ENCODE measurements at places on chromosomes 6 and 20.

DNA sequence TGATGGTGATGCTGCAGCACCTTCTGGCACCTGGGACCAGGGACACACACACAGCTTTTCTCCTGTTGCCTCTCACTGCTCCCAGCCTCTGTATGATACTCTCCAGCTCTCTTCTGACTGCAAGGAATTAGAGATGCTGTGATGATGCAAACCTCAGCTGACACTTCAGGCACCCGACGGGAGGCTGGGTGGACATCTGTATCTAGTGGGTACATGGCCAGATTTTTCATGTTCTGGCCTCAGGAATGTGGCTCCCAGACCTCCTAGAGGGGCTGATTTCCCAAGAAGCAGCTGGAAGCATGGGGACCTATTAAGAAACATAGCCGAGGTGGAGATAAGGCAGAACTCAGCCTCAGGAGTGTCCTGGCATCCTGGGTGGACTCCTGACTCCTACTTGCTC, 6.8 kb upstream of the EPB41L1 start:
- no peak for DNase-seq

- DNase-seq = no peak
Measured at GRCh38 chr6:41997456-41997855, 52.9 kb upstream of the TAF8 start.

- no peak for DNase-seq
Measured at GRCh38 chr20:57712851-57713504, 3.2 kb upstream of the PMEPA1 start.

DNA sequence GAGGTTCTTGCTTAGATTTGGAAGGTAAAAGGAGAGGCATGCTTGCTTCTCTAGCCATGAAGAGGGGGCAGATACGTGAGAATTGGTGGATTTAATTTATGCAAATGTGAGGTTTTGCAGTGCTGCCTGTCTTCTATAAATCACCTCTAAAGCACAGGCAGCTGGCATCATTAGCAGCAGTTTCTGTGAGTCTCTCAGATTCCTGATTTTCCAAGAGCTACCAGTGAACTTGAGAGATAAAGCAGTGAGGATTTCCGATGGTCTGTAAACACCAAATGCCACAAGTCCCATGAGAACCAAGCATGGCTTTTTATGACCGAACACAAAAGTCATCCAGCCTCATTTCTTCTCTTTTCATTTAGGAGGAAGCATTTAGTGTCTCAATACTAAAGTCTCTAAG, 3.2 kb upstream of the SIRPB2 start:
- no peak for DNase-seq

DNA sequence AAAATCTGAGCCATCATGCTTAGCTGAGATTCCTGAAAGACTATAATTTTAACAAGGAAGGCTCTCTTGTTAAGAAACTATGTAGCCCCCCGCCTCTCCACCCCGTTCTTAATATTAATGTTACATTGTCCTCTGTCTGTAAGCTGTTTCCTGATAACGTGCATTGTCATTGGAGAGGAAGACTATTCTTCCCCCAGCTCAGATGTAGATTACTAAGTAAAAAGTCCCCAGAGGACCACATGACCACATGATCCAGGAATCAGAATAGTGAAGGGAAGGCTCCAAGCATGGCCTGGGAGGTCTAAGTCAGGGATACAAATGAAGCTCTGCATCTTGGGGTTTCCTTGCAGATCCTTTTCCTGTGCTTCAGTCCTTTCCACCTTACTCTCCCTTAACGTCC, 106.4 kb downstream of the JARID2 start:
- no peak for DNase-seq

- DNase-seq = no peak
Measured at GRCh38 chr6:169109411-169110220, 144.0 kb downstream of the THBS2 start.

DNA sequence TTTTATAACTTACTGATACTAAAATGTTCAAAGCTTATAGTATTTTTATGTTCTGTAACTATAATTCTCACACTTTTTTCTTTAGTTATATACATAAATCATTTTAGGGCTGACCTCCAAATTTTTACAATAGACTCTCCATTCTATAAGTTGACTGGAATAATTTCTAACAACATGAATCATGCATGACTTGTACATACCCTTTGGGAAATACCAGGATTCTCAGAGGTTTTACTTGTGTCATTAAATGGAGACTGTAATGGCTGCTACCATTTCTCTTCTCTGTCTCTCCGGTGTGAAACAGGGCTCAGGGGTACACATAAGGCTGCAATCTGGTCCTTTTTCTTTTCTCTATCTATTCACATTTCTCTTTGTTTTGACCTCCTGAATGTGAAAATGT, 222.2 kb upstream of the FLRT3 start:
- DNase-seq = no peak

GRCh38 chr20:3894796-3895195, 5.6 kb downstream of the PANK2 start:
- DNase-seq = no peak

GRCh38 chr6:3340358-3340802, 81.6 kb downstream of the PSMG4 start:
- no peak for DNase-seq

DNA sequence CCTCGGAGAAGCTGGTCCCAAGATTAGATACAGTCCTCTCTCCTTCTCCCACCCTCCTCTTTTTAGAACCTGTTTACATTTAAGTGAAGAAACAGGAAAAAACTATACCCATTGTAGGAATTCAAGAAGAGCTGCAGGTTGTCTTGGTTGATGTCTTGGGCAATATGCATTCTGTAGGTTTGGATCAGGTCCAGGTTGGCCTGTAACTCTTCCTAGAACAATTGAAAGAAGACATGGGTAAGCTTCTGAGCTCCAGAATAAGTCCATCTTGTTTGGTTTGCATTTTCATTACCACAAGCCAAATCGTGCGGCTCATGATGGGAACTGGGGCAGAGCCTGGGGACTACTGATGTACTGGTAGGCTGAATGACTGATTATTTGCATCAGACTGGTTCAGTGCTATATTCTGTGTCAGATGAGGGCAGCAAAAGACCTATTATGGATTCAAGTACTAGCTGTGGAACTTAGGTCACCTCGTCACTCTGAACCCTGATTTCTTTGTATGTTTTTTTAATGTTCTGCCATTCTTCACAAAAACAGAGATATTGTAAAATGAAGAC, 20.3 kb upstream of the SLA2 start:
- DNase-seq = no peak

DNA sequence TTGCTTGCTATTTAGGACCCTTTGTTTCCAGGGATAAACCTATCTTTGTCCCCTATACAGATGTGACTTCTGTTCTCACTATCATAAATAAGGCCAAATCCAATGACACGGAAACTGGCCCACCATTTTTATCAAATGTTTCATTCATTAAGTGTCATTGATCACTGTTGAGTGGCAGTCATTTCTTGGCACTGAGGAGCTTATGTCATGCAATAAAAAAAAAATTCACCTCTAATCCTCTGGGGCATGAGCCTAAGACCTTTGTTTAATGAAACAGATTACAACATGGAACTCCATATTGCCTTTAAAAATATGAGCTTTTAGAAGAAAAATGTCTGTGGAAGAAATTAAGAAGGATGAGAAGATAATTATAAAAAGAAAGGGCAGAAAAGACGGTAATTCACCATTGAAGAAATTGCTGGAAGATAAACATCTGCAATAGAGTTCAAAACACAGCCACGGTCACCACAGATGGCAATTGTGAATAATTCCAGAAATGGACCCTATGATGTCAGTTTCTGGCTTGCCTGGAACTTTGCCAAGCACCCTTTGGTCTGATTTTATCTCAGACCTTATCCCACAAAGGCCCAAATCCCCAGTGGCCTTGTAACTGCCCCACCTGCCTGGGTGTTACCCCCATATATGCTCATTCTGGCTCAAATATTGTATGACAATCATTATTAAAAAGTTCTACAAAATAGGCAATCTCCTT, 91.1 kb downstream of the DST start:
- no peak for DNase-seq

DNA sequence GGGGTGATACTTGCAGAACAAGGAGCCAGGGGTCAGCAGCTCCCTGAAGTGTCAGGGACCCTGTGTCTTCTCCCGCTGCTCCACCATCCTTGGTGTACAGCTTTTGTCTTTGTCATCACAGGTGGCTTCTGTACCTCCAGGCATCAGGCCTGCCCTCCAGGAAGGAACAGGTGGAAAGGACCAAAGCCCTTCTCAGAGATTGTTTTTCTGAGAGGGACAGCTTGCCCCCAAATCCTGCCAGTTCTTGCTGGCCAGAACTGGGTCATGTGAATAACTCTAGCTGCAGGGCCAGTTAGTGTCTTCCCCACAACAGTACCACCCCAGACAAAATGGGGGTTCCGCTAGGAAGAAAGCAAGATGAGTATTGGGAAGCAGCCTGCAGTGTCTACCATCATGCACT, 31.4 kb downstream of the SNPH start:
- no peak for DNase-seq

DNA sequence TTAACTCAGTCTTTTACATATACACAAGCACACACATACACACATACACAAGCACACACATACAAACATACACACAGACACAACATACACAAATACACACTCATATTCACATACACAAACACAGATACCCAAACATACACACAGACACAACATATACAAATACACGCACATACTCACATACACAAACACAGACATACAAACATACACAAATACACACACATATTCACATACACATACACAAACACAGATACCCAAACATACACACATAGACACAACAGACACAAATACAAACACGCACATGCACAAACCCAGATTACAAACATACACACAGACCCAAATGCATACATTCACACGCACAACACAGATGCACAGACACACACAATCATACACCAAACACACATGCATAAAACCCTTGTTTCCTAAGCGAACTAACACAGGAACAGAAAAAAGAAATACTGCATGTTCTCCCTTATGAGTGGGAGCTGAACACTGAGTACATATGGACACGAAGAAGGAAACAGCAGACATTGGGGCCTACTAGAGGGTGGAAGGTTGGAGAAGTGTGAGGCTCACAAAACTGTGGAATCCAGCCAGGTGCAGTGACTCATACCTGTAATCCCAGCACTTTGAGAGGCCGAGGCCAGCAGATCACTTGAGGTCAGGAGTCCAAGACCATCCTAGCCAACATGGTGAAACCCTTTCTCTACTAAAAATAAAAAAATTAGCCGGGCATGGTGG, 34.2 kb downstream of the PIM1 start:
- no peak for DNase-seq

DNA sequence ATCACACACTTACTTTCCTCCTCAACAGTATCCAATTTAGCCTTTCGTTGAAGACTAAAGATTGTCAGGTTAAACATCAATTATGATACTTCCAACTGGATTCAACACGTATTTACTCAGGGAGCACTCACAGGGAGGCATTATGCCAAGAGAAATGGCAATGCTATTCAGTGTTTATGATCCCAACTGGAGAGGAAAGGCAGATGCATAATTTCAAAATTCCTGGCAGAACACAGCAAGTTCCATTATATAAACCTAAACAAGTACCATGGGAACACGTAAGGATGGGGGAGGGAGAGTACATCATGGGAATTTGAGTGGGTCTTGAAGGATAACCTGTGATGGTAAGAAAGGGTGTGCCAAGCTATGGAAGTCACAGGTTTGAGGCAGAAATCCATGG, 112.7 kb downstream of the ISM1 start:
- DNase-seq = no peak

GRCh38 chr6:85460921-85461797, 11.3 kb downstream of the NT5E start:
- DNase-seq = no peak

DNA sequence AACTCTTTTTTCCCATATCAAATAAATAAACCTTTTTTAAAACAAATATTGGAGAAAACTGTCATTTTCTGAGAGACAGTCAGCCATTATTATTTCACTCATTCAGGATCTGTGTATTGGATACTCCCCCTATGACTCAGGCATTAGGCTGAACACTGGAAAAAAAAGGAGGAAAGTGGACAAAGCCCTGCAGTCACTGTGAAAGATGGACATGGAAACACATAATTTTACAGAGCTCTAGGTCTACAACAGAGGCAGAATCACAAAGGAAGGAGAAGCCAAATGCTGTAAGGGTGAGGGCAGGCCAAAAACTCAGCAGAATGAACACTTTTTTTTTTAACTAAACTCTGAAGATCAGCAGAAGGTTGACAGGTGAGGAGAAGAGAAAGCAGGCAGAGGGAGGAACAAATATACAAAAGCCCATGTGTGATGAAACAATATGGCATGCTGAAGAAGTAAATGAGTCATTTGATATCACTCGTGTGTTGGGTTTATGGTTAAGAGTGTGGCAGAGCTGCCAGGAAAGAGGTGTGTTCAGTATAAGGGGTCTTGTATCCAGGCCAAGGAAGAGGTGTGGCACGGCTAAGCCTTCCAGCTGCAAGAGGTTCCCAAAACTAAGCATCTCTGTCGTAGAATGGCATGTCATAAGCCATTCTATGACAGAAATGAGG, 39.1 kb downstream of the EPB41L2 start:
- no peak for DNase-seq

DNA sequence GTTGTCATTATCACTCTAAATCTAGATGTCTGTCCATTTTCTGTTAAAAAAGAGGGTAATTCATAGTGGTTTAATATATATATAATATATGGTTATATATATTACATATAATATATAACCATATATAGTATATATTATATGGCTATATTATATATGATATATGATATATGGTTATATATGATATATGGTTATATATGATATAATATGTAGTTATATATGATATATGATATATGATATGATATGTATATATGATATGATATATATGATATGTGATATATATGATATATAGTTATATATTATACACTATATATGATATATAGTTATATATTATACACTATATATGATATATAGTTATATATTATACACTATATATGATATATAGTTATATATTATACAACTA, 8.6 kb downstream of the OR2A4 start:
- no peak for DNase-seq

DNA sequence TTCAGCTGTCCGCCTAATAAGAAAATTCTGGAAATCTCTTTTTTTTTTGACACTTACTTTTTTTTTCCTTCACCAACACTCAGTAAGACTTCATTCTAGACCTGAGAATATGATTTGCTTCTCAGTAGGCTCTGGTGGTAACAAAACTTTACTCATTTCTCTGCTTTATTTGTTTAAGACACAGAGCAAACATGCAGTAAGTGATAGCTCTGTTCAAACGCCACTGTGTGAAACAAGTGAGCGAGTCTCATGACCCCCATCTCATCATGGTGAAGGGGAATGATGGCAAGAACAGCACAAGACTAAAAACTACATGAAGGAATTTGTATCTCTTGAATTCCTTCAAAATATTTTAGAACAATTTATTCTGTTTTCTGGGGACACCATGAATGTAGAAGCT, 541.6 kb upstream of the POU3F2 start:
- no peak for DNase-seq

DNA sequence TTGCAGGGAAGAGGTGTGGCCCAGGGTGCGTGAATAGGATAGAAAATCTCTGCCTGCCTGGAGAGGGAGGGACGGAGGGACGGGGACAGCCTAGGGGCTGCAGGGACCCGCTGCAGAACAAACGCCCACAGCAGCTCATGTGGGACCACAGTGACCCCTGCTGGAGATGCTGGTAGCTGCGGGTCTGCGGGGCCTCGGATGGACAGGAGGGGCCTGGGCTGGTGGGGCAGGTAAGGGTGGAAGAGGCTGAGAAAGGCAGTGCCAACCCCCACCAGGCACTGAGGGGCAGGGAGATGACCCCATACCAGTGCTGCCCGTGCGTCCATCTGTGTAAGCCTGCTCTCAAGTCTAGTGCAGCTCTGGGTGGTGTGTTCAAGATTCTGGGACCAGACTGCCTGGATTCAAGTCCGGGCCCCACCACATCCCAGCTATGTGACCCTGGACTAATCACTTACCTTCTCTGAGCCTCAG, 39.4 kb downstream of the KIAA1755 start:
- peak; percentile 89 for DNase-seq

Measured in GM12891 (cell line).